ENCODE measurements at places on chromosomes 11 and 22.

DNA sequence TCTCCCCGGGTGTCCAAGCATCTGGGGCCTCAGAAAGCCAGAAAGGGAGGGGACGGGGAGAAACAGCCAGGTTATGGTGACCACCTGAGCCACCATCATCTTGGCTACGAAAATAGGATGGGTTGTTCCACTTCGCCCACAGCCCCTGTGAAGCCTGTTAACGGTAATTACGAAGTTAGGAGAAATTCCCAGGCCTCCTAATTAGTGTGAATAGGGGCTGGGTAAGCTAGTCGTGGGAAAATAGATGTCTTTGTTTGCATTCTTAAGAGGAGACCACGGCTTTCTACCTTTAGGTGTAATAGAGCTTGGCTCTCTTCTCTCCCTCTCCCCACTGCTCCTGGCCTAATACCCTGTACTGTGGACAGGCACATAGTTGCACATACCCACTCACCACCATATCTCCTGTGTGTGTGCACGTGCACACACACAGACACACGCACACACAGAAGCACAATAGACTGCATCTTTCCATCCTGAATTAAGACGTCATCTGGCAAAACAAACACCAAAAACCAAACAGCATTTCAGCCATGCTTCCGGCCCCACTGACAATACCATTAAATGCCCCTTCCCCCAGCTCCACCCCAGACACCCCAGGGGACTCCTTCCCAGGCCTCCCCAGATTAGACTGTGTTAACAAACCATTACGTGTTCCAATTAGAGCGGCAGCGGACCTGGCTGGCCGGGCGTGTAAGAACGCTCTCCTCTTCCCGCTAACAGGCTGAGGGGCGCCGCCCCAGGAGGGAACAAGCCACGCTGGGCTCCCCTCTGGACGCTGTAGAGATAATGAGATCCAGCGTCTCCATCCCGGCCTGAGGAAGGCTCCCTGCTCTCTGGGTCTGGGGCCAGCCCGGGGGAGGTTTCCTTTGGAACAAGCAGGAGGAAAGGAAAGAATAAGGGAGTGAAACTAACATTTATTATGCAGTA is 72.8 kb downstream of the TP53I11 start:
- DNase-seq, result no peak

DNA sequence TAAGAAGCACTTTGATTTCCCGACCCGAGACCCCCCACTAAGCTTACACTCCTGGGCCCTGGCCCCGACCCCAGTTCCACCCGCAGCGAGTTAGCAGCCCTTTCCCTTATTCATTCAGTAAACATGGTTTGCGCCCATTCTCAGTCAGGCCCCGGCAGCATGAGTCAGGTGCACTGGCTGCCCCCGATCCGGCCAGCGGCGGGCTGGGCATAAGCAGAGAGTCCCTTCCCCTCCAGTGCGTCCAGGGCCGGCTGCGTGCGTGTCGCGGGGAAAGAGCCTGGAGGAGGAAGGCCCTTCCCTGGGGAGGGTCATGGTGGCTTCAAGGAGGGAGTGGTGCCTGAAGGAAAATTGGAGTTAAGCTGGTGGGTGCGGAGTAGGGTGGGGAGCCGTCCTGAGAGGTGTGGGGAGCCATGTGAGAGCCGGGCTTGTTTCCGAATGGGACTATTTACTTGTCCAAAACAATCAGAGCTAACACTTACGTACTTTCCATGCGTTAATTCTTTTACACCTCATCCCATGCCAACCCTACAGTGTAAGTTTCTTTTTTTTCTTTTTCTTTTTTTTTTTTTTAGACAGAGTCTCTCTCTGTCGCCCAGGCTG is 657 bp downstream of the IGHMBP2 start:
- DNase-seq, result peak; percentile 68

DNA sequence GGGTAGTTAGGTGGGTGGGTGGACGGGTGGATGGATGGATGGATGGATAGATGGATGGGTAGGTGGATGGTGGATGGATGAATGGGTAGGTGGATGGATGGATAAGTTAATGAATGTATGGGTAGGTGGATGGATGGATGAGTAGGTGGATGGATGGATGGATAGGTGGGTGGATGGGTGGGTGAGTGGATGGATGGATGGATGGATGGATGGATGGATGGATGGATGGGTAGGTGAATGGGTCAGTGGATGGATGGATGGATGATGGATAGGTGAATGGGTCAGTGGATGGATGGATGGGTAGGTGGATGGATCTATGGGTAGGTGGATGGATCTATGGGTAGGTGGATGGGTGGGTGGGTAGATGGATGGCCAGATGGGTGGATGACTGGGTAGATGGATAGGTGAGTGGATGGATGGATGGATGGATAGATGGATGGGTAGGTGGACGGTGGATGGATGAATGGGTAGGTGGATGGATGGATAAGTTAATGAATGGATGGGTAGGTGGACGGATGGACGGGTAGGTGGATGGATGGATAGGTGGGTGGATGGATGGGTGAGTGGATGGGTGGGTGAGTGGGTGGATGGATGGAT is 41.5 kb upstream of the RTL6 start:
- no peak for DNase-seq

DNA sequence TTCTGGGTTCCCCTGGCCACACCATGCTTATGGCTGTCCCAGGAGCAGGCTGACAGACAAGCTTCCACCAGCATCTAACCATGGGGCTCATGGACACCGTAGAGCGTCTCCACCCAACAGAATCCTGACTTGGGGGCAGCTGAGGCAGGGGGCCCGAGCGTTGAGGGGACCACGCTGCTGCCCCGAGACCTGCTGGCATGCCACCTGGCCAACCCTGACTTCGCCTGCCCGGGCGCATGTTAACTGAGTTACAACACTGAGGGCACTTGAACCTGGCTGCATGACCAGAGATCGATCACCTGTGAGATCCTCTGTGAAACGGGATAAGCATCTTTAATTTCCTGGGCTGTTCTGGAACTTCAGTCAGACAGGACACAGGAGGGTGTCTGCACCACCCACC is 13.7 kb downstream of the PPM1F start:
- DNase-seq, result no peak

DNA sequence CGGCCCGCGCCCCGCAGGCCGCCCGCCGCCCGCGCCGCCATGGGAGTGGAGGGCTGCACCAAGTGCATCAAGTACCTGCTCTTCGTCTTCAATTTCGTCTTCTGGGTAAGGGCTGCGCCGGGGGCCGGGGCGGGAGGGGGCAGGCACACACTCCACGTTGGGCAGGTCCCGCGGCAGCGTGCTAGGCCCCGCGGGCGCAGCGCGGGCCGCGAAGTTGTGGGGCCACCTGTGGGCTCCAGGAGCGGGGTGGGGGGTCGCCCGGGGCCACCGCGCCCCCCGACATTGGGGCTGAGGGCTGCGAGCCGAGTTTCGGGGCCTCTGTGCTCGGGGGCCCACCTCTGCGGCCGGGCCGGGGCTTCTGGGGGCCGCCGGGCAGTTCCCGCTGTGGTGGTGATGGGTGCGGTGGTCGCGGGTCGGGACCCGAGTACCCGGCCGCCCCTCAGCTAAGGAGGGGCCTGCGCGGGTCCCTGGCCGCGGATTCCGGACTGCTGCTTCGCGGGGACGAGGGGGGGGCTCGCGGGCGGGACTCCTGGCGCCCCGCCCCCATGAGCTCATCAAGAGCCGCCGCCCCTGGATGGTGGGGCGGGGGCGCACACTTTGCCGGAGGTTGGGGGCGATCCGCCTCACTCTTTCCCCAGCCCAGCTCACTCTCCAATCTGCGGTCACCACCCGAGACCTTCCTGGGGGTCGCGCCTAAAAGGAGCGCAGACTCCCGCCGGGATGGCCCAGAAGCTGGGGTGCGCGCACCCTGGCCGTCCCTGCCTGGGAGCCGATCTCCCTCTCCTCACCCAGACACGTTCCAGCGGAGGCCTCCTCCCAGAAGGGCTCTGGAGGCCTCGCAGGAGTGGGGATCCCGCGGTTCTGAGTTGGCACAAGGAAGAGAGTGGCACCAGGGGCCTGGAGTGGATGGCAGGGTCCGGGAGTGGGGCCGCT is 667 bp downstream of the CD81 start:
- DNase-seq, result no peak

GRCh38 chr22:31945443-31945855 is 1.1 kb downstream of the YWHAH start:
- DNase-seq, result no peak

Data from islet precursor cell (in vitro differentiated cells).